ENCODE measurements at places on chromosomes 5 and 9.

- DNase-seq: peak; percentile 1
These were observed 76.9 kb downstream of the ST8SIA4 start for GRCh38 chr5:100826133-100826532.

GRCh38 chr9:115080242-115080641 is 37.7 kb downstream of the TNC start:
- no peak for DNase-seq

DNA sequence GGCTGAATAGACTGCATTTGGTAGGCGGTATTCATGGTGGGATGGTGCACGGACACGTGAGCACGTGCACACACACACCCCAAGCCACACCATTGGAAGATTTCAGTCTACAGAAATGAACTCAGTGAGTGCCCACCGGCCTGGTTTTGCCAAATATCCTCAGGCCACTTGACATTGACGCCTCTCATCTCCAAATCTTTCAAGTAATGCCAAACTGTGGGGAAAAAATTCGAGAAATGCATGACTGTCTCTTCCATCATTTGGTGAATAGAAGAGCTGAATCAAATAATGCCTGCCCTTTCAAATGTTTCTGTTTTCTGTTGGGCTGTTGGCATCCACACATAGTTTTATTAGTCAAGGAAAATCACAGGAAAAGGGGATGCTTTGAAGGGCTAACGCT is 182.3 kb upstream of the EFNA5 start:
- peak; percentile 54 for DNase-seq

GRCh38 chr9:85876628-85877027 is 64.3 kb upstream of the NAA35 start:
- DNase-seq: no peak

DNA sequence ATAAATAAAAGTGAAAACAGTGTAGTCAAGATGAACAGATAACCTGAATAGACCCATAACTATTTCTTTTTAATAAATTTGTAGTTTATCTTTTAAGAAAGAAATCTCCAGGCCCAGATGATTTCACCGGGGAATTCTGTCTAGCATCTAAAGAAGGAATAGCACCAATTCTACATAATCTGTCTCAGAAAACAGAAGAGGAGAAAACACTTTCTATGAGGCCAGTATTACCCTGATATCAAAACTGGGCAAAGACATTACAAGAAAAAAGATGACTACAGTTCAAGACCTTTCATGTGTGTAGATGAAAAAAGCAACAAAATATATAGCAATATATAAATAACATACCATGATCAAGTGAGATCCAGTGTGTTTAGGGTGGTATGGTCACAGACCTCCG is 31.4 kb downstream of the TTC23L start:
- no peak for DNase-seq

- DNase-seq: peak; percentile 84
These were observed 141.1 kb upstream of the TARS1 start for GRCh38 chr5:33299621-33300208.

GRCh38 chr5:82360022-82360421 is 81.9 kb upstream of the RPS23 start:
- no peak for DNase-seq

- no peak for DNase-seq
These were observed 32.1 kb downstream of the VAV2 start for GRCh38 chr9:133959966-133960567.

GRCh38 chr9:115104908-115105307 is 13.0 kb downstream of the TNC start:
- peak; percentile 71 for DNase-seq

GRCh38 chr9:128383791-128384190 is 12.6 kb downstream of the URM1 start:
- no peak for DNase-seq

DNA sequence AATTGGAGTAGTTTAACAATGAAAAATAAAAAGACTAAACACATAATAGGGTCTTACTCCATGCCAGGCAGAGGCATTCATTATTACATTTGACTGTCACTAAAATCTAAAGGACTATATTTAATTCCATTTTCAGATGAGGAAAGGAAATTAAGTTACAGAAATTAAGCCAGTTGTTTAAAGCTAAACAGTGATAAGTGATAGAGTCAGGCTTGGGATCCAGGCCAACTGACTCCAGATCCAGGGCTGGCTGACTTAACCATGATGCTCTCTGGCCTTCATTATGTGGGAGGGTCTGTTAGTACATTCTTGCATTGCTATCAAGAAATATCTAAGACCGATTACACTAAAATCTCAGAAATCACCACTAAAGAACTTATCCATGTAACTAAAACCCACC is 107.2 kb downstream of the ARHGEF28 start:
- no peak for DNase-seq

All from RPMI7951 (cell line).